Heart right ventricle (tissue), 16 donors: ENCODE measurements at places on chromosomes 6 and 20. TPM values are rescaled to one million over a fixed set of nuclear protein-coding genes. Genes with fewer than 3 reads are reported as not detected.

Gene SEL1L2
- polyA plus RNA-seq, result 5.8 TPM

Gene KIF25
- polyA plus RNA-seq, result 0.95 TPM

Gene TLDC2
- 0.01 TPM for polyA plus RNA-seq

Gene PSORS1C1
- 5.0 TPM for polyA plus RNA-seq

Gene BMP6
- polyA plus RNA-seq, result 3.4 TPM

Gene C6orf118
- 0.03 TPM for polyA plus RNA-seq

Gene KIF6
- 0.01 TPM for polyA plus RNA-seq

Gene ZSCAN9
- 11.1 TPM for polyA plus RNA-seq

Gene ARFRP1
- 43.2 TPM for polyA plus RNA-seq

Gene IPCEF1
- 0.15 TPM for polyA plus RNA-seq

Gene WTAP
- 50.4 TPM for polyA plus RNA-seq

Gene UBR2
- polyA plus RNA-seq, result 12.0 TPM

Gene GABRR2
- 0.45 TPM for polyA plus RNA-seq

Gene LSM14B
- polyA plus RNA-seq, result 41.7 TPM

Gene CLVS2
- polyA plus RNA-seq, result under 0.01 TPM

Gene HLA-DOA
- 2.1 TPM for polyA plus RNA-seq

Gene L3MBTL3
- 1.0 TPM for polyA plus RNA-seq

Gene DLGAP4
- polyA plus RNA-seq, result 56.0 TPM

Gene FAM110A
- polyA plus RNA-seq, result 2.0 TPM

Gene ZNF334
- polyA plus RNA-seq, result 0.64 TPM

Gene FAM229B
- polyA plus RNA-seq, result 36.7 TPM

Gene CTAGE9
- not detected for polyA plus RNA-seq

Gene KIAA0408
- polyA plus RNA-seq, result 0.38 TPM

Gene AKAP7
- 3.5 TPM for polyA plus RNA-seq
